Activated CD4-positive, alpha-beta T cell treated with anti-CD3 and anti-CD28 coated beads, Interleukin-2, Interleukin-4, amounts not matched to agents 100 ng/mL and 50 ng/mL, durations not matched to agents 16 hours and 8 hours (primary cell): ENCODE measurements at places on chromosomes 7 and 10.

- DNase-seq: no peak
Measured at GRCh38 chr10:22992621-22993020, 64.8 kb downstream of the ARMC3 start.

DNA sequence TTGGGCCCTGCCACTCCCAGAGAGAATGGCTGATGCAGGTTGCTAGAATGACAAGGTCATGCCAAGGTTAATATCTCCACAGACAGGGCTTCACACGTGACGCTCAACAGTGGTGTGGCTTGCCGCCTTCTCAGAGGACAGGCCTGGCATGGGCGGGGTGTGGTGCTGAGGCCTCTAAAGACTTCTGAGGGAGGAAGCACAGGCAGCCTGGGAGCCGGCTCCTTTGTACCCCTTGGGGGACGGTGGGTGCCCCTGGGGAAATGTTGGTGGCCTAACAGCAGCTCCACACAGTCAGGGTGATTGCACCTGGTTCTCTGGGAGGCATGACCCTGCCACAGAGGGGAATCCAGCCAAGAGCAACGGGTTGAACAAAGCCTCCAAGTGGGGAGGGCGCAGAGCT lies 115.1 kb downstream of the PKD1L1 start:
- no peak for DNase-seq

GRCh38 chr7:45216181-45216580 lies 58.6 kb downstream of the RAMP3 start:
- DNase-seq: no peak

DNA sequence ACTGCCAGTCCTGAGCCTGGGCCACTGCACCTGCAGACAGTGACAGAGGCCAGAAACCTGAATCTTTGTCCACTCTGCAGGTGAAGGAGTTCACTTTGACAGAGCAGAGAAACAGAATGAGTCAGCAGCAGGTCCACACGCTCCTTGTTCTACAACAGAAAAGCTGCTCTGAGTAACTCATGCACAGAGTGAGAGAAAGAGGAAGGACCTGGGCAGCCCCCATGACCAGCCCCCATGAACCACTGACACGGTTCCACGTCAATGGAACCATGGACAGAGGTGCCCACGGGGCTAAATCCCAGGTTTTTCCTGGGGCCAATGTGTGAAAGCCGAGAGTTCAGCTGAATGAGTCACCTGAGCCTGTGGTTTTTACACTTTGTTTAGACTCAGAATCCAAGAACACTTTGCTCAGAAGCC lies 40.8 kb upstream of the CTBP2 start:
- DNase-seq: peak; percentile 25

DNA sequence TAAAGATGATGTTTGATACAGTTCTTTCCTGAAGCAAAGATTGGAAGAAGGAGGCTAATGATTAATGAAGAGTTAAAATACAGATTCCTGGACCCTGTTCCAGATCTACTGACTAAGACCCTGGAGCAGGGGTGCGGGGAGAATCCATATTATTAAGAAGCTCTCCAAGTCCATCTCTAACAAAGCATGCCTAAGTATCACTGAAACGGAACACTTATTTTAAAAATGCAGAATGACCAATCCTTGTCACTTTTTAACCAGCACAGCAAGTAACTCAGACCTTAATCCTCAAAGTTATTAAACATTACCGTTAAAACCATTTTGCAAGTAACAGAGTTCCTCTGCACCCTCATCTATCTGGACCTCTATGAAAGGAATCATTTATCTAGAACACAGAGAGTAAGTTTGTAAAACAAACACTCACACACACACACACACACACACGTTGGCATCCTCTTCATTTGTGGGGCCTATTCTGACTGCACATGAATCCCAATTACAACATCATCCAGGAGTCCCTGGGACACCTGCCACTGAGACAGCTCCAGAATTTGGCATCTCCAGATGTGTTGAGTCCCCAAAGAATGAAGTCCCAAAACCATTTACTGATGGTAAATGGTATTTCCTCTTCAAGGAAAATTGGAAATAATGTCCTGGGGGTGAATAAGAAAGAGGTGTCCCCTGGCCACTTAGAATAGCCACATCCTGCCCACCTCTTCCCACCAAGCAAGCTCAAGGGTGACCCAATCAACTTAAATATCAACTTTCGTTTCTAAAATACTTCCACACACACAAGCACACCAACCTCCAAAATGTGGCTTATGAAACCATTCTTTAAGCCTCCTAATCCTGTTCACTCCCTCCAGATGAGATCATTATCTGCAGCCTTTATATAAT lies 117.5 kb downstream of the PARD3 start:
- DNase-seq: no peak

DNA sequence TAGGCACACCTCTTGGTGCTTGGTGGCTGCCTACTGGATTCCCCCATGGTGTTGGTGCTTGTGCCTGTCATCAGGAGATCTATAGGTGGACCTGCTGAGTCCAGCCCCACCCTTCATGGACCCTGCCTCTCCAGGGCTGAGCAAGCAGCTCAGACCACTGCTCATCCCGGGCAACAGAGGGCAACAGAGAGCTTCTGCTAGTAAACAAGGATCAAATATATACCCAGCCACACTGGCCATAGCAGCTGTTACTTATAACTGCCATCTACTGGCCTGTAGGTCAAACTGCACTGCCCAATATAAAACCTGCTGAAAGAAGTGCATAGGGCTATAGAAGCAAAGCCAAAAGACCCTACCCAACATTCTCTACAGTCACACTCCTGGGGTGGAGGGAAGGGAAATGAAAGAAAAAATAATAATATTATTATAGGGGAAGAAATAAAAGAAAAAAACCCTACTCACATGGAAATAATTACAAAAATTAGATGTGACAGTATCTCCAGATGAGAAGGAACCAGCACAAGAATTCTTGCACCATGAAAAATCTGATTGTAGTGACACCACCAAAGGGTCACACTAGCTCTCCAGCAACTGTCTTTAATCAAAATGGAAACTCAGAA lies 54.9 kb upstream of the ZNF800 start:
- peak; percentile 70 for DNase-seq

GRCh38 chr10:132527339-132528063 lies 10.1 kb upstream of the INPP5A start:
- no peak for DNase-seq

- no peak for DNase-seq
Measured at GRCh38 chr7:35878351-35878750, 77.5 kb downstream of the SEPTIN7 start.

DNA sequence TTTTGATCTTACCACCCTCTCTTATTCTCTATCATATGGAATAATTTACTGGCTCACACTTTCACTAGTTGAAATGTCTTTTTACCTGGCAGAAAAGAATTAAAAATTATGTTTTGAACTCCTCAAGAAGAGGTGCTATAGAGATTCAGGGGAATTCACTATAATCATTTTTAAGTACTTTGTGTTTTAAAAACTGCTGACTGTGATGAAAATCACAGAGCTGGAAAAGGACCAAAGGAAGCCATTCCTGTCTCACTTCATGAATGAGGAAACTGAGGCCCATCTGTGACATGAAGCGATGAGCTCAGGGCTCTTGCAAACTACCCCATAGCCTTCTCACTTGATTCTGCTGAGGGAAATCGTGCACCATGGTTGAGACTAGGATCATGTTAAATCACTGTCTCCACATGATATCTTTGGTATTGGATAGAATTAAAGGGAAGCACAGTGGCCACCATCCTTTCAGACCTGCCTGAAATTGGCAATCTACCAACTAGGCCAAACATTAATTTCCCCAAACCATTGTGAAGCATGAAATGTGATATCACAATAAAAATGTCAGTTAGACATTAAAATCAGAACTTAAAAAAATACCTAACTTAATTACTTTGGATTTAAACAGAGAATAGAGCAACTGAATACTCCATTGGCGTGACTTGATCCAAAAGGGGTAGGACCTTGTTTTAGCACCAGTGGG lies 141.0 kb downstream of the FZD1 start:
- no peak for DNase-seq

- DNase-seq: no peak
Measured at GRCh38 chr10:5927306-5927705, 37.3 kb downstream of the FBH1 start.

DNA sequence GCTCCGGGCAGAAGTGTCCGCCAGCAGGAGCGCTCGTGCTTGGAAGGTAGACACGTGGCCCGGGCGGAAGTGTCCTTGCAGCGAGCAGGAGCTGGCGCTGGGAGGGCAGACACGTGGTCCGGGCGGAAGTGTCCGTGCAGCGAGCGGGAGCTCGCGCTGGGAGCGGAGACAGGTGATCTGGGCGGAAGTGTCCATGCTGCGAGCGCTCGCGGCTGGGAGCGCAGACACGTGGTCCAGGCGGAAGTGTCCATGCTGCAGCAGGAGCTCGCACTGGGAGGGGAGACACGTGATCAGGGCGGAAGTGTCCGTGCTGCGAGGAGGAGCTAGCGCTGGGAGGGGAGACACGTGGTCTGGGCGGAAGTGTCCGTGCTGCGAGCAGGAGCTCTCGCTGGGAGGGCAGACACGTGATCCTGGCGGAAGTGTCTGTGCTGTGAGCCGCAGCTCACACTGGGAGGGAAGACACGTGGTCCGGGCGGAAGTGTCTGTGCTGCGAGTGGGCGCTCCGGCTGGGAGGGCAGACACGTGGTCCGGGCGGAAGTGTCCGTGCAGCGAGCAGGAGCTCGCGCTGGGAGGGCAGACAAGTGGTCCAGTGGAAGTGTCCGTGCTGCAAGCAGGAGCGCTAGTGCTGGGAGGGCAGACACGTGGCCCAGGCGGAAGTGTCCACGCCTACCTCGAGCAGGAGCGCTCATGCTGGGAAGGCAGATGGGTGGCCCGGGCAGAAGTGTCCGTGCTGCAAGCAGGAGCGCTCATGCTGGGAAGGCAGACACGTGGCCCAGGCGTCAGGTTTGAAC lies 41.1 kb upstream of the PRKAR1B start:
- peak; percentile 23 for DNase-seq

GRCh38 chr10:103772096-103772845 lies 83.1 kb downstream of the SH3PXD2A start:
- peak; percentile 42 for DNase-seq

GRCh38 chr10:26408858-26409494 lies 29.2 kb upstream of the APBB1IP start:
- DNase-seq: no peak

DNA sequence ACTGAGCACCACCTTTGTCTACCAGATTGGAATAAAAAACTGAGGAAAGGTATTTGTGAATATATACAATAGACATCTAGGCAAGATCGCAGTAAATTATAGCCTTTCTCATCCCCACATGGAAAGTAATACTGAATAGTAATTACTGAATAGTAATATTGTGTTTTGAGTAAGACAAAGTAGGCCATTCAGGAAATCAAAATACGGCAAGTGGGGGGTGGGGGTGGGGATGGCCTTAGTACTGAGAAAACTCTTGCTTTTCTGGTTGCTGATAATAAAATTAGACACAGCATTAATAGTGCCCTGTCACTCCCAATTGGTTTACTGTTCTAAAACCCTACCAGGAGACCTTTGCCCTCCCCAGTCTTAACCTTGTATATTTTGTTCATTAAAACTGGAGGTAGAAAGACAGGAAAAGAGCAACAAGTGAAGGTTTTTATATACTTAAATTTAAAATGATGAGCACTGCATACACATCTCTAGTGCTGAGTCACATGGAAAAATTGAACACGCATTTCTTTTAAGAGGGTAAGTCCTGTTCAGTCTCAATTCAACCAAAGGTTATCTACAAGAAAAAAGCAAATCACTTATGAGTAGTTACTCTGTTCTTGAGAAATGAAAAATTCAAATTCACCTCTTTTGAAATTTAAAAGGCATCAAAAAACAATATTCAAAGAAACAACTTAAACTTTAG lies 65.6 kb downstream of the IGF2BP3 start:
- DNase-seq: peak; percentile 20

- DNase-seq: no peak
Measured at GRCh38 chr7:128188396-128189230, 52.5 kb upstream of the LEP start.

DNA sequence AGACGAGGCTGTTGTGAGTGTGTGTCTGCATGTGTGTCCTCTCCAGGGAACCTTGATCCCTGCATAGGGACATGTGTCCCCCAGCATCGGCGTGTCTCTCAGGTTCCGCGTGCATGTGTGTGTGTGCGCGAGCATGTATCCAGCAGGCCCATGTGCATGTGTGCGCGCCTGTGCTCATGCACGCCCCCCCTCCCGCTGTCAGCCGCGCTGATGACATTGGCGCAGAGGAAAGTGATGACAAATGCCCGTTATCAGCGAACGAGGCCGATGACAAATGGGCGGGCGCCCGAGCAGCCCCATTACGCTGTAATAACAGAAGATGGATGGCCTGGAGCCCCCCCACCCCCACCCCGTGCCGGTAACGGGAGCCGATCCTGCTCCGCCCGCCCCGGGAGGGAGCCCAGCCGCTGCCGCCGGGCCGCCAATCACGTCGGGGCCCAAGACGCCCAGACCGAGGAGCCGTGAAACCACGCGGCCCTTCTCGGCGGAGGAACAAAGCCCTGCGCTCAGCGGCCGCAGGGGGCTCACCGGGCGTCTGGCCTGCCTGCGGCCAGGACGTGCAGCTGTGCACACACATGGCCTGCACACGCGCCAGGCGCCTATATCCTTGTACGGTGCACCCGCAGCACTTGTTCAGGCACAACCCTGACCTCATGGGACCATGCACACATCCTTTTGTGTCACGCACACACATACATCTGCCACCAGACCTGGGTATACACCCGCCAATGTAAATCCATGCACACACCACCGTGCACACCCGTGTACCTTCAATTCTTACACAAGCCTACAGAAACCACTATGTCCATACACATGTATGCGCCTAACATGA lies 21.5 kb downstream of the POLL start:
- no peak for DNase-seq

GRCh38 chr7:418636-419280 lies 100.9 kb downstream of the PDGFA start:
- no peak for DNase-seq

DNA sequence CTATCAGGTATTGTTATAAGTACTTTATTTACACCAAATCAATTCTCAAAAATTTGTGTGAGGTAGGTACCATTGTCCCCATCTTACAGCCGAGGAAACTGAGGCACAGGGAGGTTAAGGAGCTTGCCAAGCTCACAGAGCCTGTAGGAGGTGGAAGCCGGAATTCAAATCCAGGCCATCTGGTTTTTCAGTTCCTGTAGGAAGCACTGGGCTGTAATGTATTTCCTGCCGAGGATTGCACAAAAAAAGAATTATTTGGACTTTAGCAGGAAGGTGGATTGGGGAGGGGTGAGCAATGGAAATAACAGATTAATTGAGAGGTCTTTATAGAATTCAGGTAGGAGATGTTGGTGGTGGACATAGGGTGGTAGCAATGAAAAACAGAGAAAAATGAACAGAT lies 315.3 kb upstream of the AUTS2 start:
- no peak for DNase-seq
